ENCODE measurements at places on chromosomes 6 and 20.

GRCh38 chr6:14224359-14225103, 107.0 kb downstream of the CD83 start:
- no peak for DNase-seq

GRCh38 chr6:43687437-43688347, at the start of gene MRPS18A:
MRPS18A (minus strand) TSS chr6:43687791; CDS start chr6:43687779, 12 bp downstream.
- peak; percentile 59 for DNase-seq

DNA sequence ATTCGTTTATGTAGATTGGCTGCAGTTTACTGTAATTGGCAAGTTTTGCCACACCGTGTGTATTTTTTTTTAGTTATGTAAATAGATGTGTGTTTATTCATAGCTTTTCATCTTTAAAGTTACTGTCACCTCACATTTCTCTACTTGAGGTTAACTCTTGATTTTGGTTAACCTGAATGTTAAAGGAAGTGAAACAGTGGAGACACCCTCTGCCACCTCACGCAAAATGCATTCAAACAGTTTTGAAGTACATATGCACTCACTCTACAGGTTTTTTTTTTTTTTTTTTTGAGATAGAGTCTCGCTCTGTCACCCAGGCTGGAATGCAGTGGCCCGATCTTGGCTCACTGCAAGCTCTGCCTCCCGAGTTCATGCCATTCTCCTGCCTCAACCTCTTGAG, 17.7 kb downstream of the OR2A4 start:
- no peak for DNase-seq

- no peak for DNase-seq
Observed at GRCh38 chr6:163404825-163405265, 9.7 kb upstream of the QKI start.

DNA sequence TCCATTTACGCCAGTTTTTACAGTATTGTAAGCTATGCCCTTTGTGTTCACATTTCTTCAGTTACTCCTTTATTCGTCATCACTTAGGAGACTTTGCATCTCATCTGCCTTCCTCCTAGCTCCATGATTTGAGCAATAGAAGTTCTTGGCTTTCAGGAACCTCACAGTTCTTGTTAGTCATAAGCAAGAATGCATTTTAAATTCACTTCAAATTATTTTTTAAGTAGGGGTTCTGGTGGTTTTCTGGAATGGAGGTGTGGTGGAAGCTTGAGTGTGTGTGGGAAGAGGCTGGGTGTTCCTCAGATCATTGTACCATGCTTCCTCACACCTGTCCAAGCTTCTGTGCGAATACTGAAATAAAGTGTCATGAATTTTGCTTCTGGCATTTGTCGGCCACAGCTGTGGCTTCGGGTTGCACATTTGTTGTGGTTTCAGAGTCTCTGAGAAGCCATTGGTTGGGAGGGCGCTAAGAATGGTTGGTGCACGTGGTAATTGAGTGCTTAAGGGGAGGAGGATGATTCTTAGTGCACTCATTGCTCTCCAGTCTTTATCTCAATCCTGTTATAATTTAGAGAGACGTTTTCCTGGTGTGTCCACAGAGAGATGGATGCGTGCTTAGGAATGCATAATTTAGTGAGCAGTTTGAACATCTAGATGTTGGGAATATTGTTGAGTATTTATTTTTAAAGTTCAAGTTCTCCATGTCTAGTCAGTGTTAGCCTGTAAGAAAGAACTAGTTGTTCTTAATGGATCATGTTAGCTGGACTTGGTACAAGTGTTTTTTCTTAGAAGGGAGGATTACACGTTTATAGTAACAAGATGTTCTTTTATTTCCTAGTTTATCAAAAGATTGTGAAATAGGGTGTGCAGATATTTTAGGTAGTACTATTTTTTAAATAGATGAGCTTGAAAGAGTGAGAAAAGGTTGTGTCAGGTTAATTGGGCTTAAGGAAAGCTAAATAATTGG, 31.9 kb downstream of the FOXO3 start:
- peak; percentile 70 for DNase-seq

GRCh38 chr6:136783495-136784270, 8.6 kb downstream of the MAP3K5 start:
- DNase-seq = no peak

- DNase-seq = no peak
Observed at GRCh38 chr6:28064272-28064671, 16.1 kb upstream of the ZNF165 start.

DNA sequence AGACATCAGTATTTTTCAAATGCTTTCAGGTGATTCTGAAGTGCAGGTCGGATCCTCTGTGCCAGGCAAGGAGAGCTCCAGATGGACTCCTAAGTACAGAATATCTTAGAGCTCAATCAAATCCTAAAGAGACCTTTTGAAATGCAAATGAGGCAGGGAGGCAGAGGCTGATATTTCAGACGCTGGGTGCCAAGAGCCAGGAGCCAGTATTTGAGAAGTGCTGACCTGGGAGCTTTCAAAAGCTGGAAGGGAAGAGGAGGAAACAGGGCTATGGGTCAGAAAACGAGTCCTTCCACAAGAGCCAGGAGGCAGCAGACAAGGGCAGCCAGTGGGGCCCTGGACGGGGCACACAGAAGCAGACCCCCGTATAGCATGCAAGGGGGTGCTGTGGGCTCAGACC, 46.1 kb upstream of the DSN1 start:
- no peak for DNase-seq

GRCh38 chr6:309947-310346, 17.7 kb downstream of the DUSP22 start:
- DNase-seq = no peak
